Erythroblast (primary cell): ENCODE measurements at places on chromosomes 4 and X.

DNA sequence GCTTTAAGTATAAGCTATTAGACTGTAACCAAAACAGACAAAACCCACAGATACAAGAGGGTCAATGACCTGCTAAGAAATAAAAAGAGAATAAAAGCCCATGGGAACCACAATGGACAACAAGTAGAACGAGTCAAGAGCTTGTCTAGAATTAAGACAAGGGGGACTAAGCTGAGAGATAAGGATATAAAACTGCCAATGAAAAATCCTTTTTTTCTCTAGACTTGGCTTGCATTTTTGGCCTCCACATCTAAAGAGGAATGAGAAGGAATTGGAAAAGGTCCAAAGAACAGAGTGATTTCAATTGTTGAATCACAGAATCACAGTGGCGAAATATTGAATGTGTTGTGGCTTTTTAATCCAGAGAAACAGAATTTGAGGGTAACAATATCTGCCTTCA lies 135.7 kb downstream of the QDPR start:
- DNase-seq = no peak

DNA sequence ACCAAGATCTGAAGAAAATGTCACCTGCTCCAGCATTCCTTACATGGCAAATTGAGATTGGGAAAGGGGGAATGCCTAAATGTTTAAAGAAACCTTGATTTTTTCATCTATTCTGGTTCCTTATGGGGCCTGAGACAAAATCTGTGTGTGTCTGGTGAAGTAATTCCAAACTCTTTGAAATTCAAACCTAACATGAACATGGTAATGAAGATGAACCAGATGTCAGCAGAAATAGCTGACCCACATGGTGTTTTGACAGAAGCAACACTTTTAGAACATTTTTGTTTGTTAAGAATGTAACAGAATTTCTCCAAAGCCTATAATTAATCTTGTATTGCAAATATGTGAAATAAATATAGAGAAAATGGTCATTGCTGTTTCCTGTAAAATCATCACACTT lies 133.0 kb downstream of the PARM1 start:
- DNase-seq = no peak

DNA sequence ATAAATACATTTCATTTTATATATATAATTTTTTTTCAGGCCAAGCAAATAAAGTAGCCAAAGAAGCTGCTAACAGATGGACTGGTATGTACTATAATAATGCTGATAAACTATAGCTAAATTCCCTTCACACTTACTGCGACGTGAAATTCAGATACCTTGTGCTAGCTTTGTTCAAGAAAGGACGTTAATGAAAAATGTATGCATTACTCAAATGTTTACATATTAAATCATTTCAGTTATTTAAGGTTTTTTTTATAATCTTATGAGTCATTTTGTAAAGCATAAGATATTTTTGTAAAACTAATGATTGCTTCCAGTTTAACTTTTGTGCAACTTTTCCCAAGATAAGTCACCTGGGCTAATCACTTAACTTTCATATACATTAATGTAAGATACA lies 57.2 kb upstream of the TMEM131L start:
- DNase-seq = no peak

DNA sequence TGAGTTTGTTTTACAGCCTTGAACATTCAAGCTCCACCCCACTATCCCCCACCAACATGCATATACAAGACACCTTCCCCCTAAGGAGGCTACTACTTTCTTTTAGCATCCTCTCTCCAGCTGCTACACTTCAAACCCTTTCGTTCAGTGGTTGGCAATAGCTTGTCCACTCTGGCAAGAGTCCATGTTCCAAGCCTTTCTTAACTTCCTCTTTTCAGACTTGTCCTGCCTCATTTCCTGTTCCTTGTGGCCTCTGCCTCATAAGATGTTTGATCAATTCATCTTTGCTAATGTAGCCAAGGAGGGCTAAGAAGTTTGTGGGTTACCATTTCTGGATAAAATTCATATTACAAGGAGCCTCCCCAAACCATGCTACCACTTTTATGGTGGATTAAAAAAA lies 20.8 kb upstream of the ZCCHC12 start:
- DNase-seq = no peak

- no peak for DNase-seq
Measured at GRCh38 chr4:184688447-184688846, 38.9 kb downstream of the PRIMPOL start.

DNA sequence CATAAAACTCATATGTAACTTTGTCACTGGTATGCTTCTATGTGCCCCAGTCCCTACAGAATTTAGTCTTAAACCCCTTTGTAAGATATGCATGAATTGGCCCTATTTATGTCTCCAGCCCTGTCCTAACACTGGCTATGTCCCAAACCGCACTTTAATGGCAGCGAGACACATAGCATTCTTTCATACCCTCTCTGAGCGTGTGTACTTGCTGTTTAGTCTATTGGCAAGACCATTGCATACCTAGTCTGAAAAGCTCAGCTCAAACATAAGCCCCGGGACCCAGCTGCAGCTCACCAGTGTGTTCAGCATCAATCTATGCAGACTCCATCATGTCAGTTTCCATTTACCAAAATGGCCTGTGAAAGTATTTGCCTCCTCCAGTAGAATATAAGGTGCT lies 1018.4 kb upstream of the TENM3 start:
- no peak for DNase-seq

GRCh38 chrX:131988236-131988635 lies 34.9 kb upstream of the STK26 start:
- DNase-seq = peak; percentile 25

DNA sequence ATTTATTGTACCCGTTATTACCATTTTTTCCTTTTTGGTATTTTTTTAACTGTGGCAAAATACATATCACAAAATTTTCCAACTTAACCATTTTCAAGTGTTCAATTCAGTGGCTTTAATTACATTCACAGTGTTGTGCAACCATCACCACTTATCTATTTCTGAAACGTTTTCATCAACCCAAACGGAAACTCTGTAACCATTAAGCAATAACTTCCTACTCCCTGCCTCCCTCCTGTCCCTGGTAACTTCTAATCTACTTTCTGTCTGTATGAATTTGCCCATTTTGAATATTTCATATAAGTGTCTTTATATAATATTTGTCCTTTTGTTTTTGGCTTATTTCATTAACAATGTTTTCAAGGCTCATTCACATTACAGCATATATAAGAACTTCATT lies 57.4 kb upstream of the MSN start:
- peak; percentile 48 for DNase-seq

GRCh38 chr4:186728631-186729271 lies 5.1 kb upstream of the FAT1 start:
- no peak for DNase-seq

- no peak for DNase-seq
Measured at GRCh38 chr4:7773401-7774180, 166.1 kb downstream of the AFAP1 start.

DNA sequence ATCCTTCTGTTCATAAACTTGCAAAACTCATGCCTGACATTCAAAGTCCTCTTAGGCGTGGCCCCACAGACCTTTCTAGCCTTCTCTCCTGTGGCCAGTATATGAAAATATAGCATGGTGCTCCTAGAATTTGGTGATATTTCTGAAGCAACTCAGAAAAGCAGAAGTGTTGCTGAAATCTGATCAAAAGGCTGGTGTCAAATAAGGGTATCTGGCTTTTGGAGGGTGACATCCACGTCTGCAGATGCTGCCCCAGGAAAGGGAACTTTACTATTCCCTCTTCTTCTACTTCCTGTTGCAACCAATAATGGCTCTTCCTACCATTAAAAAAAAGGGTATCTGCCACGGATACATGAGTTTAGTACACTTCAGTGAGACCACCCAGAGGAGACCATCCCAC lies 83.9 kb upstream of the RPS6KA3 start:
- no peak for DNase-seq

DNA sequence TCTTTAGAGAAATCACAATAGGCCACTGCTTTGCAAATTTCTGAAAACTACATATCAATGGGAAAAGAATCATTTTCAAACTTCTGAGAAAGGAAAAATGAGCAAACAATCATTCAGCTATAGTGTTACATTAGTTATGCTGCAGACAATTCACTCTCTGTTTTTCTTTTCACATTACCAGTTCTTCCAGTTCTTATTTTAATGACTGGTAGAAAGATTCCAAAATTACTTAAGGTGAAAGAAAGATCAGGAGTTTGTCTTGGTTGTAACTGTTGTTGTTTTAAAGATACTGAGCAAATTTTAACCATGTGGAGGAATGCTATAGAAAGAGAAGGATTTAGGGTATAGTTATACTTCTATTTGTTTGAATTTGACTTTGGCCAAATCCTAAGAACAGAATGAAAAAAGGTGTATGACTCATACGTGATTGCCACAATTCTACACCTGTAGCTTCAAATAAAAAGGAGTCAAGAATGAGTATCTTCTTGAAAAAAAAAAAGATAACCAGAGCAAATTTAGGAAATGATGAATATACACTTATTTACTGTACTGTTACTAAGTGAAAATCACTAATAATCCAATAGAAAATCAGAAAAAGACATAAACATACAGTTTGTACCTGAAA lies 21.0 kb upstream of the RASGEF1B start:
- DNase-seq = no peak

GRCh38 chr4:121209171-121209570 lies 45.0 kb upstream of the TNIP3 start:
- no peak for DNase-seq

- no peak for DNase-seq
Measured at GRCh38 chr4:74858921-74859562, 64.7 kb upstream of the BTC start.

DNA sequence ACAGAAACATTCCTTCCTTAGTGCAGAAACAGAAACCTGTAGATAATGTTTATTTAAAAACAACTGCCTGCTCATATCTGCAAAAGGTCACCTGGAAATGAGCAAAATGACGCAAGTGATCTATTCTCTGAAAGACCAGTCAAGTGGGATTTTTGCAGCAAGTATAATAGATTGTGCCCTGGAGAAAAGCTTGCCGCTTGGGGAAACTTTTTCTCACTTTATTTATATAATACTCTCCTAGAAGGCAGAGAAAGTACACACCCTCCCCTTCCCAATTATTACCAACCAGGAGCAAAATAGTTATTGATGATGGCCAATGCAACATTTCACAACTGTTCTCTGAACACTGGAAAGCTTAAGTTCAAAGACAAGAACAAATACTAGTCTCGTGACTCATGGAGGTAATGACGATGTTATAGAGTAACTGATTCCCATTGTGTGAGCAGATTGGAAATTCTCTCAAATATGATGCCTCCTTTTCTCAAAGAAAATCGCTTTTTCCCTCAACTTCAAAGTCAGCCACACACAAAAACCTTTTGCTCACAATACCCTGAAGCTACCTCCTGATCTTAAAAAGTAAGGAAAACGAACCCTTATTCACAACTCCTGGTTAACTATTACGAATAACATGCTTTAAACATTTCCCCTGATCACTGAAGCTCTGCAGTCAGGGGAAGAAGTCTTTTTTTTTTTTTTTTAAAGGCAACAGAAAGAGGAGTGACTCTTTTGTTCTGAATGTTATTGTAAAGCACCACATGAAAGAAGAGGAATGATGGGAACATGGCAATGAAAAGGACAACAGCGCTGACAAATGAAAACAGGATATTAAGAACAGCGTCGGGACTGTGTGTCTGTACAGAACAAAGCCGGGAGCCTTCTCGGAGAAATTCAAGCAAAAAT lies 41.0 kb downstream of the MID1 start:
- DNase-seq = no peak
